ENCODE measurements at places on chromosomes 12 and 14. TPM values are rescaled to one million over a fixed set of nuclear protein-coding genes. Genes with fewer than 3 reads are reported as not detected.

MAP4K5 gene
- 35.3 TPM for total RNA-seq

C3AR1 gene
- 0.18 TPM for total RNA-seq

MYL2 gene
- total RNA-seq: not detected

TAS2R42 gene
- total RNA-seq: not detected

HHIPL1 gene
- 4.4 TPM for total RNA-seq

PLEKHD1 gene
- total RNA-seq: under 0.01 TPM

GABARAPL1 gene
- 77.6 TPM for total RNA-seq

TSPAN9 gene
- total RNA-seq: 22.0 TPM

RASAL1 gene
- not detected for total RNA-seq

CACNA2D4 gene
- total RNA-seq: 0.43 TPM

LRTM2 gene
- not detected for total RNA-seq

CDK17 gene
- 35.0 TPM for total RNA-seq

CCDC175 gene
- total RNA-seq: not detected

NRL gene
- 0.28 TPM for total RNA-seq

Measured in smooth muscle cell of bladder (primary cell).